ENCODE measurements at places on chromosomes 6 and 20. TPM values are rescaled to one million over a fixed set of nuclear protein-coding genes. Genes with fewer than 3 reads are reported as not detected.

- DNase-seq: no peak
Measured at GRCh38 chr6:15423286-15423993, 177.6 kb downstream of the JARID2 start.

- DNase-seq: no peak
Measured at GRCh38 chr20:39528436-39528835, 566.3 kb downstream of the DHX35 start.

Gene EPPIN
- total RNA-seq: not detected

DNA sequence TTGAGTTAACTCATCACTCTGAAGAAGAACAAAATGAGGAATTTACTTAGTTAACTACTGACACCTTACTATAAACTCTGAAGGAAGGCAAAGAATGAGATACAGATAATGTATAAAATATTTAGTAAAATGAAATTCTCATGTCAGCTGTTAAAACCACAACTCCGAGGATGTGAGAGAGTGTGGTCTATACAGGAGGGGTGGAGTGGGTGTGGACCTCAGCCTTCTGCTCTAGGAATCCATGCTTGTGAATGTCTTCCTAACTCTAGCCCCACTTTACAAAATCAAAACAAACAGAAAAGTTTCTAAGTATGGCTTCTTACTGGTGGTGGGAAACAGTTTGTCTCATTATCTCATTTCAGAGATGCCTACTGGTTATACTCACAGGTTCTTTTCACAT lies 14.2 kb downstream of the PPP1R14C start:
- no peak for DNase-seq

DNA sequence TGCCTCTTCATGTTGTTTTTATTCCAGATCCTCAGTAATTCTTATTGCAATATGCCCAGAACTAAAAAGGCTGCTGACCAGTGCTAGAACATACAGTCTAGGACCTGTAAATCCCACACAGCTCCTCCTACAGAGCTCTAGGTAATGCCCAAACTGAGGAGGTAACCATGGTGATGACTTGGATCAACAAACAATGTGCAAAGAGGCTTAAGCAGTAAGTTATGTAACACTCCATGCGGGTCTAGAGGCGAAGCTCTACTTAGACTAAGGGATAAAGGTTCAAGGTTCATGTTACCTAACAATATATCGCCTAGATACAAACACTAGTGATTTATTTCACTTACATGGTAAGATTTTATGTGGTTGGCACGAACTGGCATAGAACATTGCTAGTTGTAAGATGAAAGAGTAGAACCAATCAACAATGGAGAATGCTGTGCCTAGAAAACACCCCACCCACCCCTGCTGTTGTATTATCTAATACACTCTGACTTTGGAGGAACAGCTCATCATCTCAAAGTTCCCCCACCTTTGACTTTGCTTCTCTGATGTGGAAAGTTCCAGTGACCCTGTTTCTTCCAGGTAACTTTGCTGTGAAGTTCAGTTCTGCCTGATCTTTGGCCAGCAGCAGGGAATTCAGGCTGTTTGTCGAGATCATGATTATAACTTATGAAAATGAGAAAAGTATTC lies 242.4 kb downstream of the ALDH8A1 start:
- no peak for DNase-seq

Gene CCDC28A
- total RNA-seq: 15.0 TPM

DNA sequence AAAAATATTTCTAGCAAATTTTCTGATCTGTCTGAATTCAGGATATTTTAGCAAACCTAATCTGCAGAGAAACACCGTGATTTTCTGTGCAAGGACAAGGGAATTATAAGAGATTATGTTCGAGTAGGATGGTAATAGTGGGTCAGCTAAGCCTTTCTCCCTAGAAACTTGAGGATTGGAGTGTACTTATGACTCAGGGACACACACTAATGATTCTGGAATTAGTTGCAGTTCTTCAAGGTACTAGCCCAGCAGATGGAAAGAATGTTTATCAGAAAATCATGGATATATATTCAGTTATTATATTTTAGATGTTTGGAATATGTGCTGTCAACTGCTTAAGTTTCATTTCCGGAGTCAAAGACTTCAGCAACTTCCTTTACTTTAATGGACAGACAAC lies 177.1 kb upstream of the MAP3K7 start:
- DNase-seq: no peak

- DNase-seq: no peak
Measured at GRCh38 chr6:66662721-66663507, 955.9 kb upstream of the EYS start.

Gene TCF15
- total RNA-seq: not detected
